ENCODE measurements at places on chromosomes 12 and 14. TPM values are rescaled to one million over a fixed set of nuclear protein-coding genes. Genes with fewer than 3 reads are reported as not detected.

The RNASE2 gene
- total RNA-seq = not detected

The NINJ2 gene
- total RNA-seq = 0.94 TPM

- DNase-seq = peak; percentile 84
- no peak overlapping the region for H3K27ac ChIP-seq
- peaks cover 3% of the 10 kb centered on the region for H3K4me1 ChIP-seq
- no peaks in the 10 kb centered on the region for H3K36me3 ChIP-seq
- peaks cover 26% of the 10 kb centered on the region for H3K27me3 ChIP-seq
These were observed 25.4 kb downstream of the ZBTB42 start for GRCh38 chr14:104826189-104826860.

DNA sequence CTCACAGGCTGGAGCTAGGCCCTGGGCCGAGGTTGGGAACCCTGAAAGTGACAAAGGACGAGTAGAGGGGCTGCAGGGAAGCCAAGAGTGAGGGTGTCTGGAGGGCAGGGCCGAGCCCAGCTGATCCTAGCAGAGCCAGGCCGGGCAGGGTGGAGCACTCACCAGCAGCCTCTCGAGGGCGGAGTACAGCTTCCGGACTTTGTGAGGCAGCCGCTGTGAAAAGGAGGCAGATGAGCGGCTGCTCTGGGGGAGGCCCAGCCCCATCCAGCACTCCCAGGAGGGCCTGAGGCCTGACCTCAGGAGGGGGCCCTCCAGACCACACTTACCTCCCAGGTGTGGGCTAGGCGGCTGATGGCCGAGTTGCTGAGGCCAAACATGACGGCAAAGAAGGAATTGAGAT is 14.7 kb upstream of the ENDOU start:
- no peak overlapping the region for H3K4me3 ChIP-seq
- H3K27me3 ChIP-seq = no peaks in the 10 kb centered on the region
- no peak overlapping the region for H3K27ac ChIP-seq
- no peaks in the 10 kb centered on the region for H3K36me3 ChIP-seq
- H3K4me1 ChIP-seq = peaks cover 10% of the 10 kb centered on the region

DNA sequence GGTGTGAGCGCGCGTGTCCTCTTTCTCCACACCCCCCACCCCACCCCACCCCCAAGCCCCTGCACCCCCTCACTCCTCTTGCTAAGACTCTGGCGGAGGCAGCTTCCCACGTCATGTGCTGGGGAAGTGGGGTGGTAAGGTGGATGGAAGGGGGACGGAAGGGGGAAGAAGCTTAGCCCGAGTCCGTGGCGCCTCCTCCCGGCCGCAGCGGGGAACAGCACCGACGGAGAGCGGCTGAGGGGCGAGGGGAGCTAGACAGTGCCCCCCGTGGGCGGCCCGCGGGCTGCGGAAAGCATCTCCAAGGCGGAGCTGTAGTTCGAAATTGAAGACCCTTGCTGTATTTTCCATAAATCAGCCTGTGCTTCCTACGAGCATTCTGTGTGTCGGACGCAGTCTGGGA is 588 bp upstream of the GRIN2B start:
- H3K27ac ChIP-seq = no peak overlapping the region
- DNase-seq = peak; percentile 88
- H3K4me3 ChIP-seq = peak overlapping the region; percentile 96
- H3K36me3 ChIP-seq = no peaks in the 10 kb centered on the region

The SLC2A14 gene
- 31.5 TPM for total RNA-seq

- no peak overlapping the region for H3K4me3 ChIP-seq
- no peaks in the 10 kb centered on the region for H3K4me1 ChIP-seq
- H3K27ac ChIP-seq = no peak overlapping the region
- no peaks in the 10 kb centered on the region for H3K36me3 ChIP-seq
- DNase-seq = no peak
These were observed 61.9 kb downstream of the ABCC9 start for GRCh38 chr12:21879312-21879711.

GRCh38 chr12:122437656-122438121 is 15.2 kb upstream of the CLIP1 start:
- DNase-seq = no peak
- no peak overlapping the region for H3K27ac ChIP-seq
- no peak overlapping the region for H3K4me3 ChIP-seq
- no peaks in the 10 kb centered on the region for H3K36me3 ChIP-seq
- no peaks in the 10 kb centered on the region for H3K27me3 ChIP-seq
- no peaks in the 10 kb centered on the region for H3K4me1 ChIP-seq

- no peaks in the 10 kb centered on the region for H3K36me3 ChIP-seq
- H3K27me3 ChIP-seq = no peaks in the 10 kb centered on the region
- no peaks in the 10 kb centered on the region for H3K4me1 ChIP-seq
- DNase-seq = no peak
- no peak overlapping the region for H3K4me3 ChIP-seq
These were observed 47.1 kb downstream of the SERPINA3 start for GRCh38 chr14:94659256-94659655.

The CLEC1B gene
- not detected for total RNA-seq

DNA sequence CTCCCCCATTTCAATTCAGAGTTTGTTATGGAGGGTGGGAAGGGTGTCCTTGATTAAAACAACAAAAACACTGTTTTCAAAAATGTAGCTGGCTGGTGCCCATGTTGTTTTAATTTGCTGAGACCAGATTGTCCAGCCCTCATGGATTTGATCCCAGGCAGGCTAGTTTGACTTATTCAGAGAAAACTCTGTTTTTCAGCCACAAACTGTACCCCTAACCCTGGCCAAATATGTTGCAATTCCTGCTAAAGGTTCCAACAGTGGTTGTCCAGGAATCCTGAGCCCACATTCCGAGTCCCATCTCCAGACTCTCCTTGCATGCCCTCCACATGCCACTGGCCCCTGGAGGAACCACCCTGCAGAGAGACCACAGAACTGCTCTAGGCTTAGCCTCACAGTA is 36.0 kb downstream of the MAP1LC3B2 start:
- DNase-seq = no peak
- no peak overlapping the region for H3K27ac ChIP-seq
- no peaks in the 10 kb centered on the region for H3K36me3 ChIP-seq

DNA sequence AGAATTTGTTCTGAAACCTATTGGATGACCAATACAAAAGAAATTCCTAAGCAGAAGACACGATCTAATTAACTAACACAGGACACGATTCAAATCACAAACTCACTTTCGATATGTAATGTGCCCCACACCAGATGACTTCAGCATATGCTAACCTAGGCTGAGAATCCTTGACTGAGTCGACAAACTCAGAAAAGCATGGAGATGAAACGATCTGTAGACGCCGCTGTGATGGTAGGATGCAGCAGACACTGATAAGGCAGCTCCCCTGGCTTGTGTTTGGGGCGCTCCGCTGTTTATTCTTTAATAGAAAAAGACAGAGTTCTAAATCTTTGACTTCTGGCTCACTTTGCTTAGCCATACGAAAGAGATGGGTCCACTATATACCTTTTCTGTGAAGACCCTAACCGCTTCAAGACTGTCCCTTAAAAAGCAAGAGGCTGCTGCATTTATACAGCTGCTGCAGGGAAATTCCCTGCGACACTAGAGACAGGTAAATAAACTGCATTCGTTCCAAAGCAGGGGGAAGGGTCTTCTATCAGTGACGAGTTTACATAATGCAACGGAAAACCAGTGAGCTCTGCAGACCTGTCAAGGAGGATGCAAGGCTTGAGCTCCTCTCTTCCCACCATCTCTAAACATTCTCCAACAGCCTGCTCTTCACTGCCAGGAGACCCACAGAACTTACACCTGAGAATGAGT is 929 bp downstream of the CHD8 start:
- peak overlapping the region; percentile 76 for H3K4me3 ChIP-seq
- H3K36me3 ChIP-seq = no peaks in the 10 kb centered on the region
- H3K27me3 ChIP-seq = no peaks in the 10 kb centered on the region
- peaks cover 8% of the 10 kb centered on the region for H3K4me1 ChIP-seq

- no peak overlapping the region for H3K27ac ChIP-seq
- H3K4me3 ChIP-seq = no peak overlapping the region
- no peaks in the 10 kb centered on the region for H3K36me3 ChIP-seq
- no peak for DNase-seq
- H3K27me3 ChIP-seq = no peaks in the 10 kb centered on the region
These were observed 27.9 kb downstream of the ESR2 start for GRCh38 chr14:64266239-64266638.

- H3K36me3 ChIP-seq = no peaks in the 10 kb centered on the region
- no peaks in the 10 kb centered on the region for H3K27me3 ChIP-seq
- H3K4me3 ChIP-seq = no peak overlapping the region
- no peak for DNase-seq
- no peak overlapping the region for H3K27ac ChIP-seq
These were observed 55.4 kb downstream of the SLCO1B3 start for GRCh38 chr12:20865873-20866272.

DNA sequence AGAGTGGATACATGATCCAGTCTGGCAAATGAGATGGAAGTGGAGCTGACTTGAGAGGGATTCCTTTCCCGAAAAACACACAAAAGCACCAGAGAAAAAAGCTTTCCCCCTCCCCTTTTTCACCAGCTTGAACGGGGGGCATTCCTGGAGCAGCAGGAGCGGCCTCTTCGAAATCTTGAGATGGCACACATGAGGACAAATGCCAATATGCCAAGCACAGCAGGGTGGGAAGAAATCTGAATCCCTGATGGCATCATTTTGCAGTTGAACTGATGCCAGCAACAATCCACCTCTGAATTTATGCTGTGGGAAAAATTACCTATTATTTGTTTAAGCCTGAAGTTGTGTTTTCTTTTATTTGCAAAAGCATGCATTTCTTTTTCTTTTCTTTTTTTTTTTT is 29.7 kb upstream of the BICD1 start:
- no peak overlapping the region for H3K27ac ChIP-seq
- peaks cover 22% of the 10 kb centered on the region for H3K4me1 ChIP-seq
- no peak for DNase-seq
- 0 out of 2 replicates have a peak, but pooled peaks cover 6% of the 10 kb centered on the region for H3K36me3 ChIP-seq
- H3K4me3 ChIP-seq = no peak overlapping the region

- H3K4me1 ChIP-seq = peaks cover 55% of the 10 kb centered on the region
- H3K27me3 ChIP-seq = peaks cover 38% of the 10 kb centered on the region
- no peak for DNase-seq
- no peaks in the 10 kb centered on the region for H3K36me3 ChIP-seq
These were observed 2.4 kb downstream of the GNG2 start for GRCh38 chr14:51862860-51863259.

The PRB2 gene
- not detected for total RNA-seq

DNA sequence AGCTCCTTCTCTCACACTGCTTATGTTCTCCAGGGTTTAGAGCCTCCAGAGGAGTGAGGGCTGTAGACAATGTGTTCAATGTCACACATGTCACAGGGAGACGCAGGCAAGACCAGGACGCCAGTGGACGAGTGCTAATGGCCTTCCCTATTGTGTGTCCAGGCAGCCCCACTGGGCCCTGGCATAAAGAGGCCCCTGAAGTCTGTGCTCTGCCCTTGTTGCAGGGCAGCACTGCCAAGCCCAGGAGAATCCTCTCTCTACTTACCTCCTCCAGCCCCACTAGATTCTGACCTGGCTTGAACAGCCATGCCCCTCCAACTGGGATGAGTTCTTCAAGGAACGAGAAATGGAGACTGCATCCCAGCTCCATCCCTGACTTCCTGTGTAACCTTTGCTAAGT is 24.8 kb upstream of the TMEM106C start:
- no peak overlapping the region for H3K27ac ChIP-seq
- no peak for DNase-seq
- no peaks in the 10 kb centered on the region for H3K36me3 ChIP-seq
- H3K4me1 ChIP-seq = peaks cover 13% of the 10 kb centered on the region

DNA sequence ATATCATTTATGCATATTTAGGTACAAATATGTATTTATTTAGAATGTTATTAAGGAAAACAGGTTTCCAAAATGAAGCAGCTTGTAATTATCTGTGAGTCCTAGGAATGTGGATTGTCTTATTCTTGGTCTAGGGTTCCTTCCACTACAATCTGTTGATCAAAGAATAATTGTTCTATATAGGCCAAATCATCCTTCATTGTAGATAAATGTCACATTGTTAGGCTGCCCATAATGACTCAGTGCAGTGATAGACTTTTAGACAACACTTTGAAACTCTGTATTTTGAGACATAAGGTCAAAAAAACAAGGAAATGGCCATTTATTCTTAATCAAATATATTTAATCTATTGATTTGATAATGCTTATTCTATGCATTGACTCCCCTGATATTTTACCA is 283.0 kb downstream of the ACSS3 start:
- no peaks in the 10 kb centered on the region for H3K4me1 ChIP-seq
- H3K27me3 ChIP-seq = no peaks in the 10 kb centered on the region
- H3K36me3 ChIP-seq = no peaks in the 10 kb centered on the region
- no peak overlapping the region for H3K27ac ChIP-seq
- H3K4me3 ChIP-seq = no peak overlapping the region

- peaks cover 8% of the 10 kb centered on the region for H3K4me1 ChIP-seq
- no peaks in the 10 kb centered on the region for H3K36me3 ChIP-seq
- H3K4me3 ChIP-seq = no peak overlapping the region
- no peak overlapping the region for H3K27ac ChIP-seq
- H3K27me3 ChIP-seq = no peaks in the 10 kb centered on the region
These were observed 15.1 kb downstream of the FAIM2 start for GRCh38 chr12:49888461-49889151.

GRCh38 chr12:93152617-93153016 is 223.5 kb upstream of the EEA1 start:
- H3K36me3 ChIP-seq = no peaks in the 10 kb centered on the region
- no peak overlapping the region for H3K27ac ChIP-seq
- no peaks in the 10 kb centered on the region for H3K27me3 ChIP-seq
- H3K4me1 ChIP-seq = no peaks in the 10 kb centered on the region
- DNase-seq = no peak

All from GM23338 (cell line).